Midbrain (tissue), 1 donor: ENCODE measurements at places on chromosomes 3 and 15.

DNA sequence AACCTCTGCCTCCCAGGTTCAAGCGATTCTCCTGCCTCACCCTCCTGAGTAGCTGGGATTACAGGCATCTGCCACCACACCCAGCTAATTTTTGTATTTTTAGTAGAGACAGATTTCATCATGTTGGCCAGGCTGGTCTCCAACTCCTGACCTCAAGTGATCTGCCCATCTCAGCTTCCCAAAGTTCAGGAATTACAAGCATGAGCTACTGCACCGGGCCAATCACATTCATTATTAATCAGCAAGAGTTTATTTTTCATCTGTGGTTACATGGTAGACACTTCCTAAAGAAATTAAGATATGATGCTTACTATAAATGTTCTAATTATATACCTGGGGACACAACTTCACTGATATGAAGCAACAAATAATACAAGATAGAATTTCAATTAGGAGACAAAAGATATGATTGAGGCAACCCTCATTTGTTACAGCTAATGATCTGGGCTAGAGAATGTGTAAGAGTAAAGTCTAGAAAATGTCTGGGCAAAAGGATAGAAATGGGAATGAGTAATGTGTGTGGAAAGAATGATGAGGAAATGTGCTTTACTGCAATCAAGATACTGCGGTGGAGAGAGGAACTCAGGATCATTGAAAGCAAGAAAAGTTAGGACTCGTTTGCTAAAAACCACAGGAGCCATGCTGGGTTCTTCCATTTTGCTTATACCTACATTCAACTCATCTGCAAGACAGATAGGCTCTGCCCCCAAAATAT, 366.8 kb downstream of the ZIC1 start:
- no peak for DNase-seq

- no peak for DNase-seq
Measured at GRCh38 chr15:92886042-92886537, 14.0 kb upstream of the CHD2 start.

- DNase-seq, result no peak
Measured at GRCh38 chr3:113629584-113630421, 66.6 kb downstream of the USF3 start.

DNA sequence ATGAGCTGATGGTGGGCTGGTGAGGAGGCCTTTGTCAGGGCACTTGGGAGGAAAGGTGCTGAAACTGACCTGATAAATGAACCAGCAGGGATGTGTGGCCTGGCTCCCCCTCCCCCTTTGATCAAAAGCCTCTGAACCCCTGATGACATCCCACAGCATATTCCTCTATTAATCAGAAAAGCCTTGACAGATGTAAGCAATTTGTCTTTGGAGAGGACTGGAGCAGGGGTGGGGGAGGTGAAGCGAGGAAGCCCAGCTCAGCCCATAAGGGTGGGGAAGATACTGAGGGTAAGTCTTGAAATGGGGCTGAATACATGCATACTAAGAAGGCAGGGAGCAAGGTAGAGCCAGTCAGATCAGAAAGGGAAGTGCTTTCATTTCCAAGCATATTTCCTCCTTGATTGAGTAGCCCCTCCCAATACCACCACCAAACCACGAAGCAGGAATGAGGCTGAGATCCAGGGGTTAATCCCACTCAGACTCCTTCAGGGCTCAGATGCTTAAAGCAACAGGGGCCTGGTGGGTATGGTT, 34.7 kb upstream of the MRPS22 start:
- DNase-seq, result no peak

GRCh38 chr3:97952872-97953271, 19.4 kb downstream of the RIOX2 start:
- no peak for DNase-seq

GRCh38 chr15:90790057-90790456, 72.9 kb downstream of the BLM start:
- no peak for DNase-seq

GRCh38 chr3:10169000-10169496, 4.3 kb downstream of the IRAK2 start:
- no peak for DNase-seq

GRCh38 chr15:92025706-92026270, 172.3 kb downstream of the SLCO3A1 start:
- no peak for DNase-seq

DNA sequence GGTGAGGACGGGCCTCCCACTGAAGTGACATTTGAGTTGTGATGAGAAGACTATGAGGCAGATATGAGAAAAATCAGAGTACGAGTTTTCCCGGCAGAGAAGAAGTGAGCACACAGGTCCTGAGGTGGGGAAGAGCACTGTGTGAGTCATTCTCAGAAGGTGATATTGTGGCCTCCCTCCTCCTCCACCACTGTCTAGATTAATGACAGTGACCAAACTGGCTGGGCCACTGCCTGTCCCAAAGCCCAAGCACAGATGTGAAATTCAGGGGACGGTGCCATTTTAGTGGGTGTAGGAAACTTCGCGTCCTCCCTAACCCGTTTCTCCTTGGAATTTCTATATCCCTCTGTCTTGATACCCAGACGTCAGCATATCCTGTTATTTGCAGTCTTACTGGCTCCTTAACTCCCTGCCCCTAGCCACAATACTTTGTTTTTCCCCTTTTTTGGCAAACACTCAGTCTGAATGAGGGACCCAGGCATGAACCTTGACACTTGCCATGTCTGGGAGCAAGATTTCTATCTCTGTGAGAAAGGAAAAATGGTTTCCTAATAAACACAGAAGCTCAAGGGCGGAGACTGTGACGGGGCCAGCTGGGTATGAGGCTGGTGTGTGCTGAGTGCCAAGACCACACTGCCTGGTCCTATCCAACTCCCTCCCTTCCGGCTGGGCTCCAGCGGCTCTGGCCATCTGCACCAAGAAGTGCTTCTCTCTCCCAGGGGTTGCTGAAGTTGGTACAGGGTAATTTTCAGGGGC, 15.2 kb downstream of the PRICKLE2 start:
- DNase-seq, result peak; percentile 74

GRCh38 chr15:44243141-44243540, 45.4 kb upstream of the GOLM2 start:
- no peak for DNase-seq

GRCh38 chr3:165641569-165642310, 195.5 kb downstream of the BCHE start:
- DNase-seq, result no peak
